BE2C (cell line): ENCODE measurements at places on chromosomes 7 and 10.

GRCh38 chr10:33337326-33337957 is 3.0 kb upstream of the NRP1 start:
- DNase-seq, result peak; percentile 30

GRCh38 chr7:131369354-131369753 is 41.7 kb downstream of the MKLN1 start:
- no peak for DNase-seq

GRCh38 chr7:29458933-29459332 is 104.7 kb upstream of the PRR15 start:
- DNase-seq, result no peak

GRCh38 chr7:17558135-17558534 is 259.7 kb downstream of the AHR start:
- no peak for DNase-seq

DNA sequence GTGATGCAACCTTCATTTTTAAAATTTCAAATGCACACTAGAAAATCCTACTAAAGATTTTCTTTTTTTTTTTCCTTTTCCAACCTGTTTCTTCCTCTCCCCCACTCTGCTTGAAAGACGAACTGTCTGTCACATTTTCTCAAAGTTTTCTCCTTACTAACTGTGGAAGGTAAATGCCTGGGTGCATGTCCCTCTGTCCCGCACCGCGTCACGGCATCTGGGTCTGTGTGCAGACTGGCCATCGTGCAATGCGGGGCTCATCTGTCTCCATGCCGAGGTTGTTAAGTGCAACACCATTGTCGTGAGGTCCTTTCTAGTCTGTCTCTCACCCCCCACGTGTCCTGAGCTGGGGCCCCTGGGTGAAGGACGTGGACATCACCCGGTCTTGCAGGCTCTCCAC is 28.4 kb downstream of the PFKFB3 start:
- no peak for DNase-seq

DNA sequence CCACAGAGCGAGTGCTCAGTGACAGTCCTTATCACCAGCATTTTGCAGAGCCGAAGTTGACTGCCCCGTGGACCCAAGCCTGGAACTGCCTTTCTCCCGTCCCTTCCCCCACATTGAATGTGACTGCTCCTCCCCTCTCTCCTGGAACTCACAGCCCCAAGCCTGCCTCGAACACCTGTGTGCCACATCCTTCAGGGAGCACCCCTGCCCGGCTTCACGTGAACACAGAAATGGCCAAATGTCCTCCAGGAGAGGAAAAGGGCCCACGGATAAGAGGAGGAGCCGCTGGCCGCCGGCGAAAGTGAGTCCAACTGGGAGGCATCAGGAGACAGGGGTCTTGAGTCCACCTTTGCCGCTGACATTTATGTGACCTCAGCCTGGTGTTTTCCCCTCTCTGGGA is 16.2 kb downstream of the STX1A start:
- no peak for DNase-seq

- no peak for DNase-seq
Measured at GRCh38 chr7:69364813-69365643, 233.2 kb upstream of the AUTS2 start.

DNA sequence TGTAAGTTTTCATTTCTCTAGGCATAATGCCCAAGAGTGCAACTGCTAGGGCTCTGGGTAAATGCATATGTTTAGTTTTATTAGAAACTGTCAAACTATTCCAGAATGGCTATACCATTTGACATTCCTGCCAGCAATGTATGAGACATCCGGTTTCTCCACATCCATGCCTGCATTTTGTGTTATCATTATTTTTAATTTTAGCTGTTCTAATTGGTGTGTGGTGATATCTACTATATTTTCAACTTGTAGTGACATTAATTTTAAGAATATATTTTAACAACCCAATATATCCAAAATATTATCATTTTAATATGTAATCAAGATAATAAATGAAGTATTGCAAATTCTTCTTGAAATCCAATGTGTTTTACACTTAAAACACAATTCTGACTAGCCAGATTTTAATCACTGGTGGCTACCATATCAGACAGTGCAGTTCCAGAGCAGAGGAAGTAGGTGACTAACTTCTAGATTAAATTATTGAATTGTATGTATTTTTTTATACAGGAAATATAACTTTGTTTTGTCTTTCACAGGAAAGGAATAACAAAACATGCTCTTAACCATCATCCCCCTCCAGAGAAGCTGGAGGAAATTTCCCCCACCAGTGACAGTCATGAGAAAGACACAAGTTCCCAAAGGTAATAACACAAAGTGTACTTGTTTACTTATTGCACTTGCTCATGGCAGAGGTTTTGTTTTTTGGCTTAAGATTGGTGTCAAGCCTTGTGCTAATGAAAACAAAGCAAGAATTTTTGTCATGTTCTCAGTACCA is 6.4 kb downstream of the FAM149B1 start:
- no peak for DNase-seq

DNA sequence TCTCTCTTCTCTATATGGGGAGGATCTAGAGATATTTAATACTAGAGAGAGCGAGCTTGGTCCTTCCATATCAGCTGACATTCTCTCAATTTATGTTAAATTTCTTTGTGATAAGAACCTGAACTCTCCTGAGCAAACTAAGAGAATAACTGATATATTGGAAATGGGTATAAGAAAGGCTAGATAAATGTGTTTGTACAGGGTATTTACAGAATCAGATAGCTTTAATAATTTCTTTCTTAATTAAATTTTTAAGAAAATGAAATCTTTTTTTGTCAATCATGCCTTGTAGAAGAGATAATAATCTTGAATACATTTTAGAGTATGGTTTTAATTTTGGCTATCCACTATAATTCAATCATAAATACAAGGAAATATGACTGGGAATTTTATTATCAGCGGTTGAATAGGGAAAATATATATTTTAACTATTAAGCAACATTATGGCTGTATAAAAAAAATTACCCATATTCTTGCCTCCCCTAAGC is 58.7 kb downstream of the ANKIB1 start:
- DNase-seq, result no peak

DNA sequence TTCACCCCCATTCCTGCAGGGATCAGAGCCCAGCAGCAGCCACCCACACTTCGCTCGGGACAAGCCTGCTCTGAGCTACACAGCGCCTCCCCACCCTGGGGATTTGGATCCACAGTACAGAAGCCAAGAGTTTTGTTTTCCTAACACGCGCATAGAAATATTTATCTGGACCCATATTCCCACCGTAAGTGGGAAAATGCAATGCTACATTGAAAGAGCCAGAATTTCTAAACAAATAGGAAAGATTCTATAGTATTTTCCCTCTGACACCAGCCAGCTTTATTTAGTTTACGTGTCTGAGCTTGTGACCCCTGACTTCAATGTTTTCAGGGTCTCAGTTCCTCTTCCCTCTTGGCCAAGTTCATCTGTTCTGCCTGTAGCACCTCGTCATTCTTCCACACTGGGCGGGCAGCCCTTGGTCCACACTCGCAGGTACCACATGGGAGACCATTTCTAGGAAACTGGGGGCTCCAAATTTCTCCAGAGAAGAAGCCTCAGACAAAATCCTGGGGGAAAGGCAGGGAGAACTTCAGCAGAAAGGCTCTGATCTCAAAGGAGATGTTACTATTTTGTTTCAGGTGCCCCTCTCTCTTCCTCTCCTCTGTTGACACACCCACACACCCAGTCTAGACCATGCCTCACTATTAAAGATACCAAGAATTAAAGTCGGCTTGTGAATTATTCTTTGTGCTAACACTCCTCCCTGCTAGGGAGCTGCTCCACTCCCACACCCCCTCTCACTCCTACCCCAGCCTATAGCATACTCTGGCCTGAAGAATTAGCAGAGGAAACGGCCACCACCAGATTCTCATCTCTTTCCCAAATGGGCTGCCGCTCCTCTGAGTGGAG is 116.0 kb upstream of the PCGF5 start:
- peak; percentile 71 for DNase-seq

- DNase-seq, result no peak
Measured at GRCh38 chr10:112793202-112793921, 156.7 kb upstream of the TCF7L2 start.

GRCh38 chr10:43897765-43898419 is 249.2 kb upstream of the ZNF32 start:
- DNase-seq, result no peak
